T-cell (primary cell): ENCODE measurements at places on chromosomes 2 and 18. TPM values are rescaled to one million over a fixed set of nuclear protein-coding genes. Genes with fewer than 3 reads are reported as not detected.

Gene QPCT
- total RNA-seq: not detected

Gene ATAD2B
- 49.3 TPM for total RNA-seq

Gene PTPN4
- total RNA-seq: 133 TPM

Gene CREG2
- total RNA-seq: not detected

Gene CLEC4F
- total RNA-seq: not detected

Gene COL4A3
- total RNA-seq: 0.35 TPM

Gene AKAIN1
- total RNA-seq: not detected

Gene GREB1
- 1.2 TPM for total RNA-seq

Gene CYTIP
- 465 TPM for total RNA-seq

Gene HNRNPLL
- total RNA-seq: 54.7 TPM

Gene CLIP4
- total RNA-seq: 48.3 TPM

Gene ZNG1B
- total RNA-seq: 27.6 TPM

Gene TUBA4B
- total RNA-seq: not detected

Gene C2orf80
- total RNA-seq: not detected

Gene ADGRF3
- 3.4 TPM for total RNA-seq

Gene RNF125
- total RNA-seq: 33.6 TPM

Gene BCL11A
- 5.6 TPM for total RNA-seq

Gene HJURP
- total RNA-seq: 0.72 TPM

Gene TMEM247
- total RNA-seq: not detected

Gene SLC5A6
- 37.8 TPM for total RNA-seq

Gene IL36A
- total RNA-seq: 0.32 TPM

Gene EGR4
- total RNA-seq: 0.10 TPM

Gene FAP
- not detected for total RNA-seq

Gene IL1R2
- total RNA-seq: not detected

Gene C2orf66
- not detected for total RNA-seq

Gene CBLN2
- total RNA-seq: not detected

Gene DYSF
- total RNA-seq: 1.9 TPM

Gene HAAO
- not detected for total RNA-seq
